ENCODE measurements at places on chromosomes 1 and 21.

- DNase-seq, result no peak
Measured at GRCh38 chr1:91682882-91683597, 182.4 kb downstream of the CDC7 start.

- DNase-seq, result no peak
Measured at GRCh38 chr1:108045460-108045859, 80.5 kb upstream of the VAV3 start.

DNA sequence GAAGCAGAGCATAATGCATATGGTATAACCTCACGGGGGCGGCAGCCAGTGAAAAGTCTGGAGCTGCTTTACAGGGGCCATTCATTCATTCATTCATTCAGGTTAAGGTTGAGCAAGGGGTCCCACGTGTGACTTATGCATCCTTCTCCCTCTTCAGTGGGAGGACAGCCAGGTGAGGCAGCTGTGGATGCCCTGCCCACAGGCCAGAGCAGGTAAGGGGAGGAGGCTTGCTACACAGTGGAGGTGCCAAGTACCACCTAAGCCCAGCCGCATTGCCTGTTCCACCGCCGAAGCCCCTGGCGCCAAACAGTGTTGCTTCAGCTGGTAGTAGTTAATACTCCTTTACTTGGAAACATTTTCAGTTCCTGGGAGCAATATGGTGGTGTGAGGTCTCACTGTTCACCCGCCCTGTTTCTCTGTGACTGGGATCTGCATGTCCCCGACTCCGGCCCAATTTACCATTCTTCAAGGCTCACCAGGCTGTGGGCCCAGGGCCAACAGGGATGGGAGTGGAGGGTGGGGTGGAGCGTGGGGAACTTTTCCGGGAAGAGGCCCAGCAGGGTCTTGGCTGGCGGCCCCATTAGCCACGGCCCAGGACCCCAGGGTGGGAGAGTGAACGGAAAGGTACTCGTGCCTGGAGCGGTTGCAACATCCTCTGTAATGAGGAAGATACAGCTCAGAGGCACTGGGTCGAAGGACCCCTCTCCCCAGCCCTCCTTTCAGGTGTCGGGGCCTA, 722 bp upstream of the PODN start:
- DNase-seq, result no peak

DNA sequence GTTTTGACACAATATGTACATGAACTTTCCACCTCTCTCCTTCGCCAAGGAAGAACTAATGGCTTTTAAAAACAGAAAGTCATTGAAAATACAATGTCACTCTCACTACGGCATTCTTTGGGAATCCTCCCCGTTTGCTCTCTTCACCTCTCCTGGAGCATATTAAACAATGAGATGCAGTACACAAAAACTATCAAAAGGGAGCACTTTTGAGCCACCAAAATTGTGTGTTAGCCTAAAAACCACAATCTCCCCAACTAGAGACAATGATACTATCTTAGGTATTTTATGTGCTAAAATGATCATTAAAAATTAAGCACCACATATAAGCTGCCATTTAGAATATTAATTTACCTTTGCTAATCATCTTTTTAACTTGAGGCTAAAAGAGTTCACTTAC, 425.5 kb downstream of the KCTD3 start:
- no peak for DNase-seq

GRCh38 chr1:26145041-26145959, 13.6 kb upstream of the FAM110D start:
- DNase-seq, result peak; percentile 85

- DNase-seq, result peak; percentile 59
Measured at GRCh38 chr1:200154069-200154767, 126.7 kb downstream of the NR5A2 start.

DNA sequence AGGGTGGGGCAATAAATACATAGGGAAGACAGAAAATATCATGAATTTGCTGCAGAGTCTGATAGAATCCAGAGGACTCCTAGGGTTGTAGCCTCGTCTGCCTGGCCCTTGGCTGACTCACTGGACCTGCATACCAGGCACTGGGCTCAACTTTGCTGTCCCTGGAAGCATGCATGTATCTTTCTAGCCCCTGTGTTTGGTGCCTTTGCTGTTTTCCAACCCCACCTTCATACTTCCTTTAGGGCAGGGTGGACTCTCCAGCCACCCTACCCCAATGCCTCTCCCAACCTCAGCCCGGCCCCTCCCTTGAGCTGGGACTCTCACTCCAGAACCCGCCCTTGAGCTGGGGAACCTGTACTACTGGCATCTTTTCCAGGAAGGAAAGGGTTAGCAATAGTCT, 1.2 kb downstream of the RAB25 start:
- DNase-seq, result no peak

- no peak for DNase-seq
Measured at GRCh38 chr1:168613691-168614231, 37.4 kb downstream of the XCL1 start.

GRCh38 chr1:114116086-114116485, 37.6 kb downstream of the SYT6 start:
- DNase-seq, result no peak

- DNase-seq, result no peak
Measured at GRCh38 chr1:91024481-91025119, 2.8 kb upstream of the ZNF644 start.

DNA sequence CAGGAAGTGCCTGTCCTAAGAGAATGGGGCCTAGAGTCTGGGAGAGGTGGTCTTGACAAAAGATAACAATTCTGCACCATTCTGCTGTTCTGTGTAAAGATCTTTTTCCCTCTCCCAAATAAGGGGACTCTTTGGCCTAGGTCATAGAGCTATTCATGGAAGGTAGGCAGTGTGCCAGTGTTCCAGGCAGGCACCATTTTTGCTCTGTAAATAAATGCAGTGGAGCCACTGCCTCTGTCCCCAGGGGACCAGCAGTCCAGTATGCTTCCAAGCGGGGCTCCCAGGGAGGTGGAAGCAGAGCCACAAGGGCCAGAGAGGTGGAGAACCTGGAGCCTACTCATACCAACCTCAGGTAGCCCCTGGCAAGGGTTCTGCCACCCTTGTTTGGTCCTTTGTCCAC, 25.9 kb downstream of the KCNA2 start:
- no peak for DNase-seq

- no peak for DNase-seq
Measured at GRCh38 chr1:151518936-151519335, 7.7 kb downstream of the CGN start.

All from activated naive CD4-positive, alpha-beta T cell treated with anti-CD3 and anti-CD28 coated beads, Interleukin-2, amount 10 ng/mL, durations not matched to agents 7 days and 5 days (primary cell).